ENCODE measurements at places on chromosomes 5 and 9.
A peak's percentile ranks its signal among the peaks of the same experiment; 100 is the strongest.

- no peak for DNase-seq
These were observed 128.5 kb downstream of the LRRC70 start for GRCh38 chr5:62707131-62707530.

- DNase-seq = no peak
These were observed 12.1 kb downstream of the PDCL start for GRCh38 chr9:122816163-122816867.

- DNase-seq = no peak
These were observed 58.8 kb downstream of the SNX30 start for GRCh38 chr9:112809351-112809848.

GRCh38 chr9:118163751-118164150 lies 459.5 kb downstream of the TLR4 start:
- DNase-seq = no peak

- no peak for DNase-seq
These were observed 56.6 kb downstream of the WHRN start for GRCh38 chr9:114448706-114449105.

GRCh38 chr5:128905568-128906110 lies 59.6 kb upstream of the SLC27A6 start:
- peak; percentile 7 for DNase-seq

GRCh38 chr9:5621327-5621726 lies 7.6 kb upstream of the RIC1 start:
- DNase-seq = no peak

DNA sequence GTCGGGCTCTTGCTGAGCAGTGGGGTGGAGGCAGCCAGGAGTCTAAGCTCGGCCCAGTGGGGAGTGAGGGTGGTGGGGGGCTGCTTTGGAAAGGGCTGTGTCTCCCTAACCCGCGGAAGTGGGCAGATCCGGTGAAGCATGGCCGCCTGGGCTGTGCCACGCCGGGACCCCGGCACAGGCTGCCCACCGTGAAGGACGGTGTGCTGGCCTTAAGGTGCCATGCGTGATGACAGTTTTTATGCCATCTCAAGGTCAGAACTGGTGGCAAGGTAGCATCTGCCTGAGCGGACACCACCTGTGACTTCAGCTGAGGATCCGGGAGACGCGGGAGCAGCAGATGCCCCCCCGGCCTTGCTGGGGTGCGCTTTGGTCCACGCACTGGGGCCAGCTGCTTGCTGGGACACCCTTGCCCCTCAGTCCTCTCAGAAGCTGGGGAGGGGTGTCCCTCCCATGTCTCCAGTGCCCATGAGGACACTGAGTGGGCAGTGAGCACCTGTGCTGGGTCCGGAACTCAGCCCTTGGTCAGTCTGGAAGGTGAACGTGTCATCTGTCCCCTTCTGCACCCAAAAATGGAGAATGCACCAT lies 53.9 kb downstream of the AHRR start:
- no peak for DNase-seq

DNA sequence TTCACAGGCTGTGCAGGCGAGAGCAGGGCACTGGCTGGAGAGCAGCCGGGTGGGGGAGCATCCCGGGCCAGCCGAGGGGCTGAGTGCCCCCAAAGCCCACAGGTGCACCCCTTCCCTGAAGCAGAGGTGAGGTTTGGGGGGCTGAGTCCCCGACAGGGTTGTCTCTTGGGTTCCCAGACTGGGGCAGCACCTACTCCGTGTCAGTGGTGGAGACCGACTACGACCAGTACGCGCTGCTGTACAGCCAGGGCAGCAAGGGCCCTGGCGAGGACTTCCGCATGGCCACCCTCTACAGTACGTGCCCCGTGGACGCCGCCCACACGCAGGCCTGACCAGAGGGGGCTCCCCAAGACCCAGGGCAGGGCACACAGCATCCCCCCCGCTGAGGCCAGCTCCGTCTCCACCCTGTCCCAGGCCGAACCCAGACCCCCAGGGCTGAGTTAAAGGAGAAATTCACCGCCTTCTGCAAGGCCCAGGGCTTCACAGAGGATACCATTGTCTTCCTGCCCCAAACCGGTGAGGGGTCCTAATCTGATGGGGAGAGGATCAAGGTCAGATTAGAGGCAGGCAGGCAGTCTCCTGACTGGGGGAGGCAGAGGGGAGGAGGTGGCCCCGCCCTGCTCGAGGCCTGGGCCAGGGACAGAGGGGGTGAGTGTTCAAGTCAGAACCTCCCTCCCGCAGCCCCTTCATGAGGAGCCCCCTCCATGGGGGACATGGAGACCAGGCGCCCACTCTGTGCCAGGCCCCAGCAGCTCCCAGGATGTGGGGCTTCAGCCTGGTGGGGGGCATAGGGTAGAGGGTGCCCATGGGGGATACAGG lies 2.7 kb downstream of the PTGDS start:
- no peak for DNase-seq

Measured in NCI-H1436 (cell line).